ENCODE measurements at places on chromosomes 2 and 18.

- DNase-seq = no peak
Measured at GRCh38 chr18:66722671-66723070, 118.8 kb upstream of the CDH19 start.

DNA sequence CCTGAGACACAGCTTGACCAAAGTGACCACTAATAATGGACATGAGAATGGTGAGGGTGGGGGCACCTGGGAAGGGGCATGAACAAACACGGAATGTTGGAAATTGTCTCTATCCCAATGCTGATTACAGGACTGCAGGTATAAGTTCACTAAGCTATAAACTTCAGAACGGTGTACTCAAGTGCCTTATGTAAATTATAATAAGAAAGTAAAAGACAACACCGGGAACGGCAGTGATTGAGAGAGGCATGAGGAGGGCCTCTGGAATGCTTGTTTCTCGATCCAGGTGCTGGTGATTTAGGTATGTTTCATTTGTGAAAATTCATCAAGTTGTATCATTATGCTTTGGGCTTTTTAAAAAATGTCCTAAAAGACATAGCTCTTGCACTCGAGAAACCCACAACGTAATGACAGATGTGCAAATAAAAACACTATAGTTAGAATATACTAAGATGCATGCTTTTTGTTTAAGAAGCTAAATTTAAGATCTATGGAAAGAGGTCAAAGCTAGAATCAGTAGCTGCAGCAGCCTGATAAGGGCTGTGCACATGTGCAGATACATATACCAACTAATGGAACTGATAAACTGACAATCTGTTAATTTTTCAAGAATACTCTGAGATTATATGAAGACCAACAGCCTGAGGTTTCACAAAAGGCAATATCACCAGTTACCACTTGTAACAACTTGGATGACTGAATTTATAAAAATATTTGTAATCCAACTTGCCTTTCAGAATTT lies 7.6 kb downstream of the HIBCH start:
- no peak for DNase-seq

GRCh38 chr2:209239585-209239938 lies 184.3 kb upstream of the MAP2 start:
- no peak for DNase-seq

DNA sequence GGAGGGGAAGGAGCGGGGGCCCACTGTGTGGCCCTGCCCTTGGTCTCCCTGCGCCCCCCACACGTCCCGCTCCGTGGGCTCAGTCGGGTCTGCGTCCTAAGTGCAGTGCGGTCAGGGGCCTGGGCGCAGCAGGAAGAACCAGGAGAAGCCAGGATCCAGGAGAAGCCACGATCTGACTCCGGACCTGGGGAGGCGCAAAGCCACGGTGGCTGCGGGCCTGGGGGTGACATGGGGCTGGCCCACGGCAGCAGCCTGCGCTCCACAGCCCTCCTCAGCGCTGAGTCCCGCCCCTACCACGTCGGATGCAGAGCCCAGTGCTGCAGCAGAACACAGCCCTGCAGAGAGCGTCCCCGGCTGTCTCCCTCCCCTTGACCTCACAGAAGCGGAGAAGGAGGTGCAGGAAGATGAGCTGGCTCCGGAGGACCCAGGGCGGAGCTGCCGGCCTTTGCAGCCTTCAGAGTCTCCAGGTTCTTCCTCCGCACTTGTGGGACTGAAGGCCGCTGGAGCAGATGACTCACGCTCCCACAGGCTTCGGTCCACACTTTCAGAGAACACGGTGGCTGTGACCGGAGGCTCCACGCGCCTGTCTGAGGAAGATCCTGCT lies 589.2 kb upstream of the SALL3 start:
- DNase-seq = no peak

GRCh38 chr2:110838657-110839384 lies 106.4 kb downstream of the ACOXL start:
- DNase-seq = no peak

GRCh38 chr18:63757541-63757940 lies 17.7 kb upstream of the SERPINB7 start:
- DNase-seq = no peak
